ENCODE measurements at places on chromosomes 7 and 10.
A peak's percentile ranks its signal among the peaks of the same experiment; 100 is the strongest.

- no peak for DNase-seq
Measured at GRCh38 chr10:127406018-127406550, 143.0 kb upstream of the NPS start.

- no peak for DNase-seq
Measured at GRCh38 chr10:31952066-31952465, 23.4 kb upstream of the ARHGAP12 start.

DNA sequence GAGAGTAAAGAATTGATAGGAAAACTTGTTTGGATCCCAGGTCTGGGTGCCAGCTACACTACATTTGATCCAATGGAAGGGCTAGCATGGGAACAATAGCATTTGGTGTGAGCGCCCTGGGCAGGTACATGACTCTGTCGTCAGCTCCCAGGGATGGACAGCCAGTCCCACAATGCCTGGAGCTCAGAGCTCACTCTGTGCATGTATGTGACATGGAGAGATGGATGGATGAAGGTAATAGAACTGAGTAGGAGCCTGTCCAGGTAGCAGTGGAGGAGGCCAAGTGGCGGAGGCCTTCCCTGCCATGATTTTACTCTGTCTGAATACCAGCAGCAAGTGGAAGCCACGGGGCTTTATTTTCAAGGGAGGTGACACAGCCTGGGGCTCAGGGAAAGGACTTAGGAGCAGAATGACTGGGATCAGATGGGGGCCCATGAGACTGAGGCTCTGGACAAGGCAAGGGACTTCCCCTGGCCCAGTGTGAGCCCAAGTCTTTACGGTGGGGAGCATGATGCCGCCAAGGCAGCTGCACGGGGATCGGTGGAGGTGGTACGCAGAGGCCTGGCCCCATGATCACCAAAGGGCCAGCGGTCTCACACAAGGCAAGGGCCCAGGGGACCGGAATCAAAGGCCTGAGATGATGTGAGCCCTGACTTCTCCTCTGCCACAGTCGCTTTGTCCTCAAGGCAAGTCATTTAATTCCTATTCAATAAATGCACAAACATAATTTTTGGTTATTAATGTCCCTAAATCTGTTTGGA lies 5.9 kb downstream of the PTPRE start:
- no peak for DNase-seq

GRCh38 chr10:79372871-79373270 lies 25.6 kb downstream of the PPIF start:
- no peak for DNase-seq

DNA sequence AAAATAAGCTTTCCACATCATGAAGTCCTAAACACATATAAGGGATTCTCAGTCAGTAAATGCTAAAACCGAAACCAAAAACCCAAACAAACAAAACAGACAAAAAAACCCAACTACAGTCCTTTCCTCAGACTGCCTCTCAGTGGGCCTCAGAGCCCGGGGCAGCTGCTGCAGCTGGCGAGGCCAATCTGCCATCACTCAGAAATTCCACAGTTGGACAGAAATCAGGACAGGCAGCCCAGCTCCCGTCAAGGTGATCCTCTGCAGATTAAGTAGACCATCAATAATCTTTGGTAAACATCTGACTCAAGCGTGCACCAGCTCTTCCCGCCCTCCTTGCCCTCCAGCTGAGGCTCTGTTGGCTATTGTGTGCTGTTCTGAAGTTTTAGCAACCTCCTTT lies 142.2 kb downstream of the ATXN7L1 start:
- DNase-seq = no peak

- DNase-seq = no peak
Measured at GRCh38 chr7:116305485-116306408, 95.4 kb downstream of the TES start.

GRCh38 chr7:147513451-147513850 lies 1077.1 kb upstream of the C7orf33 start:
- no peak for DNase-seq

GRCh38 chr7:45033261-45033930 lies 33.4 kb downstream of the CCM2 start:
- peak; percentile 26 for DNase-seq

- DNase-seq = no peak
Measured at GRCh38 chr7:671415-672042, 55.0 kb upstream of the DNAAF5 start.

DNA sequence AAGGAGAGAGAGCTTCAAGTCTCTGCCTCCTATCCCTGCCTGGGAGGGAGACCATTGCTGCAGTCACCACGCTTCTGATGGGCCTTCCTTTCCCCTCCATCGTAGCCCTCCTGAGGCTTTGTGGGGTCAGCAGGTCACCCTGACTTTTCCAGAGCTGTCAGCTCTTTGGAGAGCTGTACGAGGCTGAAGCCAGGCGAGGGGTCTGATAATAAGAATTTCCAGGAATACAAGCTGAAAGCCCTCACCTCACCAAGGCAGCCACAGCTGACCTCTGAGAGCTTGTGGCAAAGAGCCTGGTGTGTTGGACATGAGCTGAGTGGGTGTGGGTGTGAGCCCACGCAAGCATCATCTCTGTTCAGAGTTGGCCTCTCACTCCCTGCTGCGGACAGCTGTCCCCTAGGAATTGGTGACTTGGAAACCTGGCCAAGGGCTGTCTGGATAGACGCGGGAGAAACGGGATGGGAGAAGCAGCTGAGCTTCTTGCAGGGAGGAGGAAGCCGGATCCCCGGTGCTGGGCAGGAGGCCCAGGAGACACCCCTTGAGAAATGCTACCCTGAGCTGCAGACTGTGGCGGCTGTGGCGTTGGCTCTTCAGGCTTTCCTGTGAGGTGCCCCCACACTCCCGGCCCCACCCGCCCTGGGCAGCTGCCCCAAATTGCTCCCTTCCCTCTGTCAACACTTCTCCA lies 122.1 kb upstream of the BTBD16 start:
- DNase-seq = no peak

DNA sequence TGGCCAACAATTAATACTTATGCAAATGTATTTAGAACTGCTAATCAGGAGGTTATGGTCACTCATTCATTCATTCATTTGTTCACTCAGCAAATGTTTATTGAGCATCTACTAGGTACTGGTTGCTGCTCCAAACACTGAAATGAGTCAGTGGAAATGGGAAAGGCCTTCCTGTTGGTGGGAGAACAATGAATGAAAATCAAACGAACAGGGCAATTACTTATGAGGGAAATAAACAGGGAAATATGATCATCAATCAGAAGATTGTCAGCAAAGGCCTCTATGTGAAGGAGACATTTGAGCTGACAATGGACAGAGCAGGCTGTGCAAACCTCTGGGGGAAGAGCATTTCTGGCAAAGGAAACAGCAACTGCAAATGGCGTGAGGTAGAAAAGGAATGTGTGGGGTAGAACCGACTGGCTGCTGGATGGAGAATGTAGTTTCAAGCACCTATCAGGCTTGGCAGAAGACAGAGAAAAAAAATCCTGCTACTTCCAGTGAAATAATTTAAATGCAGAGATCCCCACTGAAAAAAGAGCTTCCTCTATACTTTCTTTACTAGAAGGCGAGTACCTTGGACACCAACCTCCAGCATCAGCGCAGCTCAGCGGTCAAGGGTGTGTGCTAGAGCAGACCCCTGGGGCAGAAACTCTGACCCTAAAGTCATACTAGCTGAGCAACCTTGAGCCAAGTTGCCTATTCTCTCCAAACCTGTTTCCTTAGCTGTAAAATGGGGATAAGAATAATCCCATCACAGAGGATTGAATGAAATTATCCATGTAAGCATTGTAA lies 108.8 kb upstream of the EEPD1 start:
- no peak for DNase-seq

- DNase-seq = peak; percentile 75
Measured at GRCh38 chr7:7681191-7681935, 37.0 kb downstream of the RPA3 start.

- DNase-seq = no peak
Measured at GRCh38 chr7:79897166-79897565, 237.5 kb upstream of the GNAI1 start.

GRCh38 chr7:3705258-3705657 lies 404.2 kb downstream of the SDK1 start:
- DNase-seq = no peak

DNA sequence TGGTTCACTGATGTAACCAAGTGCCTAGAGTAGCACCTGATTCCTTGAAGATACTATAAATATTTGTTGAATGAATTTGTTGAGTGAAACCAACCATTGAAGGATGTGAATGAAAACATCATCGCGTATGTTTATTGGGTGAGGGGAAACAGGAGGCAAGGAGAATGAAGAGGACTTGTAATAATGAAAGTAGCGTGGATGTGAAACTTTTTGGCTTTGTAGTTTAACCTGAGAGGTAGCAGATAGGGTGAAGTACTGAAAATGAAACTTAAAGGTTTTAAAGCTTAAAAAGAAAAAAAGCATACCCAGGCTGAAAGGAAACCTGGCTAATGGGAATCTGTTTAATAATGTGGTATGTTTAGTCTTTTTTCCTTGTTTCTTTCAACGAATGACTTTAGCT lies 5.2 kb downstream of the CCNY start:
- DNase-seq = peak; percentile 35

- DNase-seq = no peak
Measured at GRCh38 chr10:100612601-100613595, 77.2 kb downstream of the HIF1AN start.

DNA sequence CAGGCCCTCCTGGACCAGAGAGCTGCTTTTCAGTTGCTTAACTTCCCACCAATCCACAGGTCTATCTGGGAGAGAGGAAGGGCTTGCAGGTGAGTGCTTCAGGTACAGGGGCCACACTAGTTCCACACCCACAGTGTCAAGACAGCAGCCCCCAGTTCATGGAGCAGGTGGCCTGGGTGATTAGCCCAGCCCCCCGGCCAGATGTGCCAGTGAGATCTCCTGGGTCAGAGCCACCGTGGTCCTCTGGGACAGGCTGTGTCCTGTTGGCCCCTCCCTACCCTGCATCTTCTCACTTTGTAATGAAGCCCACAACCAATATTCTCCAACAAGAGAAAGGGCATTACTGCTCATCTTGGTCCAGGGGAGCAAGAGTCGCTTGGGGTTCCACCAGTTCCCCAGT lies 30.6 kb downstream of the DRGX start:
- no peak for DNase-seq

GRCh38 chr7:98281757-98282606 lies 496 bp downstream of the BRI3 start:
- DNase-seq = peak; percentile 8

DNA sequence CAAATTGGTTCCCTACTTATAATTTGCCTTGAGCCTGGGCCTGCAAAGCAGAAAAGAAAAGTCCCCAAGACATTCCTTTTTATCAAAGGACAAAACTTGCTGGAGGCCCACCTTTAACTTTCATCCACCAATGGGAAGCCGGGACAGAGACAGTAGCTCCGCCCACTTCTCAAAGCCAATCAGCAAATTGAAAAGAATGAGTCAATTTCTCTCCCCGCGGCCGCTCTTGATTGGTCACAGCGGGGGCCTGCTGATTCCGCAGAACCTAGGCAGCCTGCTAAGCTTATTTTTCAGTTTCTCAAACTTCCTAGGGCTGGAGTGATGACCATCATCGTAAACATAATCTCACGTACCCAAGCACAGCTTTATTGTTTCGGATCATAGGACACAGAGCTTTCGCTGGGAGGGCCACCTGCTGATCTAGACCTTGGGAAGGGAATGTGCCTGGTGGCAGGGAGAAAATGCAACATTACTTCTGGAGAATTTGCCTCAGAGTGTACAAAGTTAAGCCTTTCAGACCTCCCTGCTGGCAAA lies at the start of gene SLC13A4:
SLC13A4 (minus strand) TSS at position 51 of the 534 bp plus-strand sequence. CDS start 690 bp downstream, outside the sequence.
- DNase-seq = no peak

GRCh38 chr7:1033546-1034145 lies 10.7 kb upstream of the GPR146 start:
- DNase-seq = peak; percentile 46

DNA sequence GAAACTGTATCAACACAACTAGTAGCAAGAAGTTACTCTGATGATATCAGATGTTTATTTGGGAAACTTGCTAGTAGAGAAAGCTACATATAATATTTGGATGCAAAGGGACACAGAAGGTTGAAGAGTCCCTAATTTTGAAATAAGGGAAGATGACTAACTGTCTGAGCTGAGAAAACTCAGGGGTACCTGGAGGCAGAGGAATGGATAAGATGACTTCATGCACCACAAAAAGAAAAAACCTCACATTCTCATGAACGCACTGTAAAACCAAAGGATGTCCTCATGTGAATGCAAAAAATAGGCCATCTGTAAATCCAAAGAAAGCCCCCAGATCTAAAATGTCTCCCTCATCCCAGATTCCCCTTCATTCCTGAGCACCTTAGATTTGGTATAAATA lies 29.3 kb downstream of the PRSS2 start:
- peak; percentile 64 for DNase-seq

DNA sequence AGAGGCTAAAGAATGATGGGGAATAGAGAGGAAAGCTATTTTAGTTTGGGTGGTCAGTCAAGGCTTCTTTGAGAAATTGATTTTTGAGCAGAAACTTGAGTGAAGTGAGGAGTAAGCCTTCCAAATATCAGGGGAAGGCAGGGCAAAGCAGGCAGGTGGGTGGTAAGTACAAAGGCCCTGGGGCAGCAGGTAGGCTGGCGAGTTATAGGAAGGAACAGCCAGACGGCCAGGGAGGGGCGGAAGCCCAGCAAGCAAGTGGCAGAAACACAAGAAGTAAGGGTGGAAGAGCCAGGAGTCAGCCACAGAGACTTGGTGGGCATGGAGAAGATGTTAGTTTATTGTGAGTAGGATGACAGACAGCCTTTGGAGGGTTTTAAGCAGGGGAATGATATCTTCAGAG lies 34.9 kb downstream of the VWA2 start:
- DNase-seq = no peak

DNA sequence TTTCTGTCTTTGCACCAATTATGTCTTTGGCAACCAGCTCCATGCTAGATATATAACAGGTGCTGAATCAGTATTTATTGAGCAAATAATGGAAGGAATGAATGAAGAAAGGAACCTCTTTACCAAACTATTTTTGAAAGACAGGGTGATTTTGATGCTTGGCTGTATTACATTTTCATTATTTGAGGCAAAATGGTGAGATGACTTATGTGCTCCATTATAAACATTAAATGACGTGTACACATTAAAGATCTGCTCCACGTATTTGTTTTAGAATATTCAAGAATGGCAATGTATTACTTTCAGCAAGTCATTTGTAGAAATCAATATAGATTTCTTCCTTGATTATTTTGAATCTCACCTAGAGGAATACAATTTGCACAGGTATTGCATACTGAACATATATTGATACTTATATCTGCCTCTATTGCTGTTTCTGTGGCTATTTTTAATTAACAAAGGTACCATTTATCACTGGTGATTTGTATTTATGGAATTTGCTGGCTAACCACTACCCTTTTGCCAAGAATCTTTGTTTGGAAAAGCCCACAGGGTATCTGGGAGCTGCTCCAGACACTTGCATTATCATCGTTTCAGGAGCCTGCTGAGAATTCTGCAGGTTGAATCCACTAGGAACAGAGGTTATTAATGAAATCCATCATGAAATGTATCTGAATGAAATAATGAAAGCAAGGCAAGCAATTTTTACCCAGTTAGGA lies 92.2 kb downstream of the SEMA3C start:
- DNase-seq = no peak

DNA sequence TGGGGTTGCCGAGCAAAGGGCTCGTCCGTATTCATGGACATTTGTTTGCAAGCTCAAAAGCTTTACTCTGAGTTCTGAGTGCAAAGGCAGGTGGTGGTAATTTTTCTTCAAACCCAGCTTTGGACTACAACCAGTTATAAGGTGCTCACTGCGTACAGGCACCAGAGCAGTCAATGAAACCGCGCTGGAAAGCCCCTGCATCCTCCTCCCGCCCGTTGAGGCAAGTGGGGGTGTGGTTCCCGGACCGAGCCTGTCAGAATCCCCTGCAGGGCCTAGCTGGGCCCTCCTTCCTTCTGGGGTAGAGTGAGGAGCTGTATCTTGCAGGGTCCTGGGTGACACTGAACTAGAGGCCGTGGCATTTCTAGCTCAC lies 22.3 kb downstream of the AMZ1 start:
- peak; percentile 69 for DNase-seq
